Right kidney (tissue), 9 donors: ENCODE measurements at places on chromosomes 16 and 17.
A peak's percentile ranks its signal among the peaks of the same experiment; 100 is the strongest.

GRCh38 chr17:33896263-33896662, 358.8 kb upstream of the CCL2 start:
- DNase-seq: no peak

DNA sequence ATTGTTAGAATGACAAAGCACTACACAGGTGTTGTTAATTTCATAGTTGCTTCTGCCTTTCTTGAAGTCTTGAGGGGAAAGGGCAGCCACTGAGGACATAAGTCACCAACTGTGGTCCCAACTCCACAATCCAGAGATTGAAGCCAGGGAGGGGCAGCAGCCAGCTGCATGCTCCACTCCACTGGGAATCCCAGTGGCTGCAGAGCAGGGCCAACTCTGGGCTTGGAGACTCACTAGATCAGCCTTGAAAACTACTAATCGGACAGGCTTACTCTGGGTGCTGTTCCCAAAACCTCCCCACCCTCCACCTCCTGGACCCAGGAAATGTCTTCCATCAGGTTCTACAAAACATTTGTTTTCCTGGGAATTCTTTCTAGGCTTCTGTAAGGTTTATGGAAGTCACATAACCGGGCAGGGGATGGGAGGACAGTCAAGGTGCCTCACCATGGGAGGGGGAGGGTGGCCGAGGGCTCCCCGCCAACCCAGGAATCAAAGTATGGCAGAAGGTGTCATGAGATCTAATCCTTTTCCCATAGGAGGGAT, 68.0 kb downstream of the MYH13 start:
- no peak for DNase-seq

GRCh38 chr17:62057696-62058095, 7.4 kb downstream of the MED13 start:
- DNase-seq: no peak

- no peak for DNase-seq
These were observed 321.9 kb upstream of the CDH5 start for GRCh38 chr16:66044556-66044955.

DNA sequence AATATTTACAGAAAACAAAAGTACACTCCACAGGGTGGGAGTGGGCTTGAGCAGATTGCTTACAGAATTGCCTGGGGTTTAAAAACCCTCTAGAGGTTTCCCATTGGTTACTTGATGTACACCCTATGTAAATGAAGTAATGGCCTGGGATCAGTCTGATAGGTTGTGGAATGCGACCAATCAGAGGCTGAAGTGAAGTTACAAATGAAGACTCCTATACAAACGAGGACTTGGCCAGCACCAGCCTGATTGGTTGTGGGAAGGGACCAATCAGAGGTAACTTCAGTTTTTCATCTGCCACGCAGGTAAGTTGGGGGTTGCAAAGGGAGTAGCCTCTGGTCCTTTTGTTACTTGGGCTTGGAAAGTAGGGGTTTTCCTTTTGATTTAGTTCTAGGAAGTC, 8.8 kb downstream of the EEF2K start:
- DNase-seq: no peak

DNA sequence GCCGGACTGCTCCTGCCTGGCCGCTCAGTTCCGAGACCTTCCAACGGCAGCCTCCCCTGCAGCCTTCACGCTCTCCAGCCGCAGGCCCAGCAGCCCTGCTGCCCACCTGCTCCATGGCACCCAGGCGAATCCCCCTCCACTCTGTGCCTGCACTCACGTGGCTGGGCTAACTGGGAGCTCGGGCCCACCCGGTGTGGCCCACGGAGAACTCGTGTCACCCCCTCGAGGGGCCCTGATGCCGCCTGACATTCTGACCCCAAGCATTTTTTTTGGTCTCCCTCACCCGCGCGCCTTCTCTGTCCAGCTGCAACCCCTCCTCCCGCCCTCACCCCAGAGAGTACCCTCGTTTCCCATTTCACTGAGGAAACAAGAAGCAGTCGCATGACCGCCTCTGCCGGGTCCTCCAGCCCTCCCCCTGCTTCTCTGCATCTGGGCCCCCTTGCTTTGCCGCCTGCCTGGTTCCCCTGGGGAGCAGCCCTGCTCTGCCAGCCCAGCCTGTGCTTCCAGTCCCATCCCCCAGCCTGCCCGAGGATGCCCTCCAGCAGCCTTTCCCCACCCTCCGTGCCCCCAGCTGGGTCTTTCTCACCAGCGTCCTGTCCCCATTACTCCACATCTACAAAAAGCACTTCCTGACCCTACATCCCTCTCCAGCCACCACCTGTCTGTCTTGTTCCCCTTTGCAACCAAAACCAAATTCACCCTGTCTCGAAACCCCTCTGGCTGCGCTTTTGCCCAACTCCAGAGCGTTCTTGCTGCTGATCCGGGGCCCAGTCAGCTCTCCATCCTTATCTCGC, 146.4 kb upstream of the CHMP6 start:
- DNase-seq: peak; percentile 65

- DNase-seq: no peak
These were observed 184.5 kb downstream of the IRF8 start for GRCh38 chr16:86083382-86084002.

DNA sequence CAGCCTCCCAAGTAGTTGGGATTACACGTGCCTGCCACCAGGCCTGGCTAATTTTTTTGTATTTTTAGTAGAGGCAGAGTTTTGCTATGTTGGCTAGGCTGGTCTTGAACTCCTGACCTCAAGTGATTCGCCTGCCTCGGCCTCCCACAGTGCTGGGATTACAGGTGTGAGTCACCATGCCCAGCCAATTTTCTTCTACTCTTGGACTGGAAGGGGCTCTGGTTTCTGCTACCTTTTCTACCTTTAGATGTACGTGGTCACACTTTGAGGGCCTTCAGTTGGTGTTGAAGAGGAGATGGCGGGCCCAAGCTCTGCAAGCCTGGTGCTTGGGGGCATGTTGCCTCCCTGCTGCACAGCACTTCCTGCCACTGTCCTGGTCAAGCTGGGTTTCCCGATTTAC, 173.6 kb downstream of the PRKCA start:
- DNase-seq: no peak

DNA sequence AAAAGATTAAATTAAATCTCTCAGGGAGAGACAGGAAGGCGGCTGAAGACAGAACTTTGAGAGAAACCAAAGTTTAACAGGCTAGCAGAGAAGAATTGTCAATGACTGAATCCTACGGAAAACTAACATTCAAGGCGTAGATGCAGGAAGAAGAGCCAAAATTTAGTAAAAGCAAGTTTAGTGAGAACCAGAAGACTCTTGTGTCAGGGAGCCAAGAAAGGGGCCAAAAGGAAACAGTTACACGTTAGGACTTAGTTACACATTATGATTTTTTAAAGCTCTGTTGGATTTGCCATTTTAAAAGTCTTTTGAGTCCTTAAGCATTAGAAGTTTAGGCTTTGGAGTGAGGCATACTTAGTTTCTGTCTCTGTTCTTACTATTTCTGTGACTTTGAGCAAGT, 164.6 kb downstream of the CHD9 start:
- DNase-seq: no peak

- no peak for DNase-seq
These were observed 479.3 kb upstream of the ZFHX3 start for GRCh38 chr16:73527187-73527586.

DNA sequence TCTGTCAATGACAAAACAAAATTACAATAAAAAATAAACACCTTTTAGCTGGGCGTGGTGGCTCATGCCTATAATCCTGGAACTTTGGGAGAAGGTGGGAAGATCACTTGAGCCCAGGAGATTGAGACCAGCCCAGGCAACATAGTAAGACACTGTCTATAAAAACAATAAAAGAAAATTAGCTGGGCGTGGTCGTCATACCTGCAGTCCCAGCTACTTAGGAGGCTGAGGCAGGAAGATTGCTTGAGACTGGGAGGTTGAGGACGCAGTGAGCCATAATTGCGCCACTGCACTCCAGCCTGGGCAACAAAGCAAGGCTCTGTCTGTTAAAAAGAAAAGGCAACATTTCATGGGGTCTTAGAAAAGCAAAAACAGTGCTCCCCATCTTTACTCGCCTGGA, 32.7 kb downstream of the EMP2 start:
- DNase-seq: no peak

GRCh38 chr16:49755716-49756505, 100.0 kb downstream of the ZNF423 start:
- DNase-seq: no peak

DNA sequence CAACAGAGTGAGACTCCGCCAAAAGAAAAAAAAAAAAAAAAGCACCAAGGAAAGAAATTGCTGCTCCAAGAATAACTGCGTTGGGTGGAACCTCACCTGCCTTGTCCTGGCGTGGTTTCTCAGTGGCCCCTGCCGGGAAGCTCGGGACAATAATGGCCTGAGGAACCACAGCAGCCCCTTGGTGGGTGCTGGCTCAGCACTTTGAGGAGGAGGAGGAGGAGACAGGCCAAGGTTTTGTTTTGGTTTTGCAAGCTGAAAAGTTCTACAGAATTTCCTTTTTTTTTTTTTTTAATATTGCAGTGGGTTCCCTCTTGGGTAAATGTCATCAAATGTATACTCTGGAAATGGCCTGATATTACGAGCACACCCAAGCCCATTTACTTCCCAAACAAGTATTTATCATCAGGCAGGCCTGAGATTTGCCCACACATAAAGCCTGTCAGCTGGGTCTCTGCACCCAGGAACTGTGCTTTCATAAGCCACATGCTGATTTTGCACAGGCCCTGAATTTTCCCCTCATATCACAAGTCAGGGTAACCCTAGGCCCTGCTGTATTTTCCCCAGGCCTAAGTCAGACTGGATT, 78.3 kb downstream of the SOCS1 start:
- DNase-seq: no peak

GRCh38 chr17:8598913-8599312, 31.6 kb downstream of the MYH10 start:
- no peak for DNase-seq

- no peak for DNase-seq
These were observed 41.4 kb downstream of the GRB2 start for GRCh38 chr17:75364078-75364477.

DNA sequence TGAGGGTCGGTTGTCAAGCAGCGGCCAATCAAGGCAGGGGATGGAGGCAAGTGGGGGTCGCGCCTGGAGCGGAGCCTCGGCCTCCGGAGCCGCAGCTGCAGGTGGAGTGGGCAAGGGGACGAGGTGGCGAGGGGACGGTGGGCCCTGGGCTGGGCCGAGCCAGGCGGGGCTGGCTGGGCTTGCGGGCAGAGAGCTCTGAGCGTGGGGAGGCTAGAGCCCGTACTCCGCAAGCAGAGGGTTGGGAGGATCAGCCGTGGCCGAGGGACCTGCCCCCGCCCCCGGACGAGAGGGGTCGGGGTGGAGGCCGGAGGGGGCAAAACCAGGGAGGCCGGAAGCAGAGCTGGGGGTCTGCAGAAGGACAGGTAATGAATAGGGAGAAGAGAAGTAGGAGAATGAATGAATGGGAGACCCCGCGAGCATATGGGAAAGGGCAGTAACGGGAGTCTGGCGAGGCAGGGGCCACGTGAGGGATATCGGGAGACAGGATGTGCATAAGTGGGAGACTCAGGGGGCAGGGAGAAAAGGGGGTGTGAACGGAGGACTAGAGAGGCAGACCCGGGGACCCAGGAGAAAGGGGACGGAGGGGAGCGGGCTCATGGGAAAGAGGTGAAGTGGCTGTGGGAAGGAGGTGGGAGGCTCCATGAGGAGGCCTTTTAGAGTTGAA, at the start of gene KATNB1:
Gene KATNB1, plus strand, starts transcription at position 16 of the 664 bp plus-strand sequence. CDS start 1,474 bp downstream, outside the sequence.
- no peak for DNase-seq

GRCh38 chr16:4536391-4537106, 2.0 kb downstream of the CDIP1 start:
- DNase-seq: no peak

DNA sequence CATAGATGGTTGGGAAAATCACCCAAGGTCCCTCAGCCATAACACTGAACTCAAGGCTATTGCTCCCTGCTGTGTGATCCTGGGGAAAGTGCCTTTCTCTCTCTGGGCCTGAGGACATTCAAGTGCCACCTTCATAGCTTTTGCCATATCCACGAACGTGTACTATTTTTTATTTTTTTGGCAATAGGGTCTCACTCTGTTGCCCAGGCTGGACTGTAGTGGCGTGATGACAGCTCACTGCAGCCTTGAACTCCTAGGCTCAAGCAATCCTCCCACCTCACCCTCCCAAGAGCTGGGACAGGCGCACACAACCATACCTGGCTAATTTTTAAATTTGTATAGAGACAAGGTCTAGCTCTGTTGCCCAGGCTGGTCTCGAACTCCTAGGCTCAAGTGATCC, 10.6 kb downstream of the PLLP start:
- DNase-seq: no peak

DNA sequence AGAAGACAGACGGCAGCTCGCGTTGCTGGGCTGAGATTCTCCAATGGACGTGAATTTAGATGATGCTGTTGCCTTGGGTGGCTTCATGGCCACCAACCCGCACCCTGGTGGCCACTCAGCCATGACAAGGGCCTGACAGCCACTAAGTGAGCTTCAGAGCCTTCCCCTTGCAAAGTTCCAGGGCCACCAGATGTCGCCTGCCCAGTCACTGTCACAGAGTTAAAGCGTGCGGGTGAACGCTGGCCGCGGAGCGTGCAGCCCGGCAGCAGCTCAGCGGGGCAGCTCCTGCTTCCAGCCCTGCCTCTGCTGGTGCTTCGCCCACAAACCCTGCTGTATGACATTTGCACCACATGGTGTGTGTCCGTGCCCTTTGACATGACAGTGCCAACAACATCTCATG, 13.3 kb upstream of the KREMEN2 start:
- DNase-seq: no peak

DNA sequence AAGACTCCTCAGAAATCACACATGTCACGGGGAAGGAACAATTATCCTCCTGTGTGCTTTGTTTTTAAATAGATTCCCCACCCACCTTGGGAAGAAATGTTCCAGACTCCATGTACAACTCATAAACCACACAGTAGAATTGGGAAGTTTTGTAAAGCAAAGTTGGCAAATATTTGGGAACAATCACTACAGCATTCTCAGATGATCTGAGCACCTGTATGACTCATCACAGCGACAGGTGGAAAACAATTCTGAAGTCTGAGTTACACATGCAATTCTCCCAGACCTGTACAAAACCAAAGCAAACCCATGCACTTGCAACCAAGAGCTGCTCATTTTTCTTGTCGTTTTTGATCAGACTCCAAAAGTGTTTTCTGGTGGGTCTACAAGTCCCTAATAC, 14.4 kb upstream of the MYLK3 start:
- no peak for DNase-seq

DNA sequence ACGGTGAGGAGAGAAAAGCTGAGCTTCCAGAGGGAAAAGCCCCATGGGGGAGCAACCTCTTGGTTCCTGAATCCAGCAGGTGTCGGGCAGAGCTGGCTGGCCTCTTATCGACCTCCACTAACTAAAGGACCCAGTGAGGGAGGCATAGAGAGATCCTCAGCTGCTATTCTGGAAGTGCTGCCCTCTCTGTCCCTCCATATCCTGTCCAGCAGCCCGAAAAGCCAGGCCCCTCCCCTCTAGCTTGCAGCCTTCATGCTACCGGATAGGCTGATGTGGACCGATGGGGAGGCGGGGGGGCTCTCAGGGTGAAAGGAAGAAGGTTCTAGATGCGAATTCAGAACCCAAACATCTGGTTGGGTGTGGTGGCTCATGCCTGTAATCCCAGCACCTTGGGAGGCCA, 24.9 kb downstream of the MXRA7 start:
- DNase-seq: no peak

DNA sequence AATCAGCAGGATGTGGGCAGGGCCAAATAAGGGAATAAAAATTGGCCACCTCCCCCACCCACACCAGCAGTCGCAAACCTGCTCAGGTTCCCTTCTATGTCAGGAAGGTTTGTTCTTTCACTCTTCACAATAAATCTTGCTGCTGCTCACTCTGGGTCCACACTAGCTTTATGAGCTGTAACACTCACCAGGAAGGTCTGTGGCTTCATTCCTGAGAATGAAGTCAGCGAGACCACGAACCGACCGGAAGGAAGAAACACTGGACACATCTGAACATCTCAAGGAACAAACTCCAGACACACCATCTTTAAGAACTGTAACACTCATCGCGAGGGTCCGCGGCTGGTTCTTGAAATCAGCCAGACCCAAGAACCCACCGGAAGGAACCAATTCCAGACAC, 115.5 kb upstream of the TBX2 start:
- DNase-seq: peak; percentile 22
